ENCODE measurements at places on chromosomes 13 and 19. TPM values are rescaled to one million over a fixed set of nuclear protein-coding genes. Genes with fewer than 3 reads are reported as not detected.

DNA sequence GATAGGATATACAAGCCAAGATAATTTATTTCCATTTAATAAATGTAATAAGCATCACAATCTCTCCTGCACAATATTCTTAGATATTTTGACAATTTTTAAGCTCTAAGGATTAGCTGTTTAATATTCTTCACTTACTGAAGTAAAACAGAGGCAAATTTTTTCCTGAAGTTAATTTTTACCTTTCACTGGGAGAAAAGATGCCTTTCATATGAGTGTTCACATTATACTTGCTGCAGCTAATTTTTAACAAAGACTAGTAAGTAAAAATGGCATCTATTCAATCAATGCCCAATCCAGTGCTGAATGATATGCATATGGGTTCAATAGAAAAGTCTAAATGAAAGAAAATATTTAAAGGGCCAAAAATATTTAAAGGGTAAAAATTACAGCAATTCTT, 377.2 kb upstream of the GPC6 start:
- no peaks in the 10 kb centered on the region for H3K36me3 ChIP-seq
- no peak for DNase-seq
- no peaks in the 10 kb centered on the region for H3K27me3 ChIP-seq

Gene RASAL3
- total RNA-seq: 88.5 TPM

DNA sequence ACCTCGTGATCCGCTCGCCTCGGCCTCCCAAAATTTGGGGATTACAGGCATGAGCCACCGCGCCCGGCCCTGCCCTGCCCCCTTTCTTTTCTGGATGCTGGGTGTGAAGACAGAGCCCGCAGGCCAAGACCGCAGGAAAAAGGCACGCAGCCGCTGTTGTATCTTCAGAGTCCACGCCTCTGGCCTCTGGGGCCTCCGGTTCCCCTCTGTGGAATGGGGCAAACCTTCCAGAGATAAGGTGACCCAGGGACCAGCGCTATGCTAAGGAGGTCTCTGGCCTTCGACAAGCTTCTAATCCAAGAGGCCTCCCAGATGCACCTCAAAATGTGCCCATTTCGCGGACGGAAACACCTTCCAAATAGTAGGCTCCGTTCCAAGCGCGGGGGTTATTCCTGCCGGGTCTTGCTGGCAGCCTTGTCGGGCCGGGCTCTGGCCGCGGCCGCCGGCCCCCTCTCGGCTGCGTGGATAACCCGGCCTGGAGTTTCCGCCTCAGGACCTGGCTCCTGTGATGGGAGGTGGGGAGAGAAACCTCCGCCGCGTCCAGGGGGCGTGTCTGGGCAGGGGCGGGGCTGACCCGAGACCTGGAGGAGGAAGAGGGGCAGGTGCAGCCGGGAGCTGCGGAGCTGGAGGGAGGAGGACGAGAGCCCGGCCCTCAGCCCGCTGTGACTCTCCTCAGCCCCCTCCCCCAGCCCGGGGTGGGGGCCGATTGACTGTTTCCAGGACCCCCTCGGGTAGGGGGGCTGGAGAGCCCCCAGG, 13.1 kb downstream of the TJP3 start:
- H3K27ac ChIP-seq: no peak overlapping the region
- peaks cover 12% of the 10 kb centered on the region for H3K27me3 ChIP-seq
- peak overlapping the region; percentile 46 for H3K4me3 ChIP-seq

- DNase-seq: no peak
- no peak overlapping the region for H3K27ac ChIP-seq
- H3K4me3 ChIP-seq: no peak overlapping the region
- H3K4me1 ChIP-seq: no peaks in the 10 kb centered on the region
- no peaks in the 10 kb centered on the region for H3K36me3 ChIP-seq
- H3K27me3 ChIP-seq: peaks cover 2% of the 10 kb centered on the region
These were observed 324.4 kb downstream of the LMO7 start for GRCh38 chr13:75960538-75960994.

Gene REEP6
- total RNA-seq: 0.66 TPM

GRCh38 chr19:32901504-32902161, 32.1 kb upstream of the SLC7A9 start:
- H3K27me3 ChIP-seq: no peaks in the 10 kb centered on the region
- H3K36me3 ChIP-seq: peaks cover 3% of the 10 kb centered on the region
- H3K4me3 ChIP-seq: no peak overlapping the region
- no peak for DNase-seq

Data from B cell (primary cell).